HCEC 1CT (cell line): ENCODE measurements at places on chromosomes 16 and 17.
A peak's percentile ranks its signal among the peaks of the same experiment; 100 is the strongest.

DNA sequence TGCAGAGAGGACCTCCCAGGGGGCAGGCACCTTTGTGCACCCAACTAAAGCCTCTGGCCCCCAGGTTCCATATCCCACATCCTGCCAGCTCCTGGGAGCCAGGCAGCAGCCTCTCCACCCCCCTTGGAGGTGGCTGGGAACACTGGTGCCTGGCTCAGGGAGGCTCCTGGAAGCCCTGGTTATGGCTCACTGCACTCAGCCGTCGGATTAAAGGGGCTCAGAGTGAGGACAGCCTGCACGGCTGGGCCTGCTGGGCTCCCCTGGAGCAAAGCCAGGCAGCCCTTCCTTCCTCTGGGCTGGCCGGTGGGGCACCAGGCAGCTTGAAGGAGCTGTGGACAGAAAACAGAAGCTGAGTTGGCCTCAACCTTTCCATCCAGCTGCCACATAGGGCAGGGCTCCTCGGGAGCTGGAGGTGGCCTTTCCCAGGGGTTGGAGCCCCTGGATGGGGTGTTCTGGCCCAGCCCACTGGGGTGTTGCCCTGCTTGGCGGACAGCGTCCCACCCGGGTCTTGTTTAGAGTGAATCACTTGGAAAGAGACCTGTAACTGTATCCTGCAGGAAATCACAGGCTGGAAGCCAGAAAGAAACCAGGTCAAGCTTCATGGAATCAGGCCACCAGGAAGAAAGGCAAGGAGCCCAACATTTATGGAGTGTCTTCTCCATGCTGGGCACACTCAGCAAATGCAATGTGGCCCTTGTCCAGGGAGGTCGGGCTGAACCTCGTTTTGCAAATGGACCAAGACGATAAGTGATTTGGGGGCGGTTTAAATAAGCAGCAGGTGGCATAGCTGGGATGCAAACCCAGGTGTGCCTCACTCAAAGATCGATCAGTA is 253.3 kb downstream of the SOX9 start:
- peak; percentile 21 for DNase-seq

GRCh38 chr16:52227851-52228250 is 319.1 kb downstream of the TOX3 start:
- no peak for DNase-seq

DNA sequence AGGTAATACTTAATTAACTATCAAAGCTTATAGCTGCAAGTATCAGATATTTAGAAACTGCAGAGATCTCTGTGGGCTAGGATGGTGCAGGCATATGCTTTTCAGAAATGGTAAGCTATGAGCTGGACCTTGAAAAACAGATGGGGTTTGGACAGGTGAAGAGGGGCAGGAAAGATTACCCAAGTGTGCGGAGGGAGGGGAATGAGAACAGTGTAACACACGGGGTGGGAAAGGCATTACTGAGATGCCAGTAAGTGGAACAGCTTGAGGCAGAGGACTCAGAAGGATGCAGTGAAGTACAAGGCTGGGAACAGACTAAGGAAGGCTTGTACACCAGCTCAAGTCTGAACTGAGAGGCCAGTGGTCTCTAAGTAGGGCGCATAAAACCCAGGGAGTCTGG is 22.1 kb upstream of the EVPL start:
- no peak for DNase-seq

DNA sequence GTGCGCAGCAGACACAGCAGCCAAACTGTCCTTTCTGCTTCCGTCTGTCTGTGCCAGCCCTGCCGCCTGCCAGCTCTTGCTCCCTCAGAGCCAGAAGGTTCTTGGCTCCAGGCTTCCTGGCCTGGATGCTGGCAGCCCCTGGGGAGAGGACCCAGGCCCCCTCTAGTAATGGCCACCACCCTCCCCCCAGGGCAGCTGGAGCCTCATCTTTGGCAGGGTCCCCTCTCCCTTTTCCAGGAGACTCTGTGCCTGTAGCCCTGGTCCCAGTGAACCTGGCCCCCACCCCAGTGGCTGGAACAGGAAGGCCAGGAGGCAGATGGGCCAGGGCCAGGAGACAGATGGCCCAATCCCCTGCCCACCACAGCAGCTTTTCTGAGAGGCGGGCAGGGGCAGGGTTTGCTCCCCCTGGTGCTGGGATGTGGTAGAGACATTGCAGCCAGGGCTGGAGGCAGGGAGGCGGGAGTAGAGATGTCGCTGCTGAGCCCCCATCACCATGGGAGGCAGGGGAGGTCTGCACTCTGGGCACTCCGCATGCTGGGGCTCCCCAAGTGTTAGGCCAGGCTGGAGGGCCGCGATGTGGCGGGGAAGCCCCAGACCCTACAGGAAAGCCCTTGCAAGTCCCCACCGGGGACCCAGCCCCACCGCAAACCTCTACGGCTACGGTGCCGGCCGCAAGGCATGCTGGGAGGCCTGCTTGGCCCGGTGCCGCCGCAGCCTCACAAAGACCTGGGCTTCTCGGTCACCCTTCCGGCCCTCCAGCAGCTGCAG is 16.7 kb downstream of the UNC13D start:
- DNase-seq: peak; percentile 43

DNA sequence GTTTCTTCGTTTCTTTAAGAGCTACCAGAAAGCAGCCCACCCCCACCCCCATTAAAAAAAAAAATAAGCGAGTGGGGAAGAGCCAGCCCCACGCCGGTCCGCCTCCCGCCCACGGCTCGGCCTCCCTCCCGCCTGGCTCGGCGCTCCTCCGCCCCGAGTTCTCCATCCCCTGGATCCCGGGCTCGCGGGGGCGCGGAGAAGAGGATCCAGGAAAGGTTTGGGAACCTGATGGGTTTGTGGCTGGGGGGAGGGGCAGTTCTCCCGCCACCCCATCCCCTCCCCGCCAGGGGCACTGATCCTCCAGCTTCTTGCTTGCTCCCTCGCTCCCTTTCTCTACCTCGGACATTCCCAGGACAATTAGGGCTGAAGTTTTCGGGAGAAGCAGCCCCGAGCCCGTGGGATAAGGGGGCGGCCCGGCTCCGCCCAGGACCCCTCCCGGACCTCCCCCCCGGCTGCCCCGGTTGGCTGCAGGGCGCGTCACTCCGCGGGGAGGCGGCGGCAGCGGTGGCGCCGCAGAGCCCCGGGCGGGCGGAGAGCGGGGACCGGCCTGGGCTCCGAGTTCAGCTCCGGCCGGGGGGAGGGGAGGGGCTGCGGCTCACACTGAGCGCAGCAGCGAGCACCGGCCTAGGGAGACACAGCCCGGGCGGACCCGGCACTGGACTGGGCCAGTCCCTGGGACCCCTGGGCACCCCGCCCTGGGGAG is 1.0 kb upstream of the SALL1 start:
- DNase-seq: no peak

- peak; percentile 14 for DNase-seq
Measured at GRCh38 chr17:62692721-62693431, 65.4 kb downstream of the MRC2 start.

GRCh38 chr17:29016345-29017210 is 10.7 kb upstream of the SEZ6 start:
- DNase-seq: no peak

- no peak for DNase-seq
Measured at GRCh38 chr17:44200478-44201155, 933 bp upstream of the ATXN7L3 start.

DNA sequence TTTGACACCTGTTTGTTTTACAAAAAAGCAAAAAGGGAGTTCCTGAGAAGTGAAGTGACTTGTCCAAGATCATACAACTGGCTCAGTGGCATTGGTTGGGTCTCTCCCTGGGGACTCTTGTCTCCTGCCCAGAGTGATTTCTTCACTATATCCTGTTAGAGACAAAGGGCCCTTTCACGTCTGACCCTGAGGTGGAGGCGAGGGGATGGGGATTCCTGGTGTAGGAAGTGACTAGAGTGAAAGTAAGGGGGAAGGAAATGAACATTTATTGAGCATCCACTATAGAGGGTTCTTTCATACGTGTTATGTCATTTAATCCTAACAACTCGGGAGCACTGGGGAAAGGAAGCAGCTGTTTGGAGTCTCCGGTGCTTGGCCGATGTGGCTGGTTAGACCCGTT is 9.0 kb downstream of the ITGB3 start:
- DNase-seq: no peak

- DNase-seq: no peak
Measured at GRCh38 chr17:75075597-75076336, 12.0 kb upstream of the SLC16A5 start.

GRCh38 chr16:49779979-49780378 is 75.9 kb downstream of the ZNF423 start:
- no peak for DNase-seq

DNA sequence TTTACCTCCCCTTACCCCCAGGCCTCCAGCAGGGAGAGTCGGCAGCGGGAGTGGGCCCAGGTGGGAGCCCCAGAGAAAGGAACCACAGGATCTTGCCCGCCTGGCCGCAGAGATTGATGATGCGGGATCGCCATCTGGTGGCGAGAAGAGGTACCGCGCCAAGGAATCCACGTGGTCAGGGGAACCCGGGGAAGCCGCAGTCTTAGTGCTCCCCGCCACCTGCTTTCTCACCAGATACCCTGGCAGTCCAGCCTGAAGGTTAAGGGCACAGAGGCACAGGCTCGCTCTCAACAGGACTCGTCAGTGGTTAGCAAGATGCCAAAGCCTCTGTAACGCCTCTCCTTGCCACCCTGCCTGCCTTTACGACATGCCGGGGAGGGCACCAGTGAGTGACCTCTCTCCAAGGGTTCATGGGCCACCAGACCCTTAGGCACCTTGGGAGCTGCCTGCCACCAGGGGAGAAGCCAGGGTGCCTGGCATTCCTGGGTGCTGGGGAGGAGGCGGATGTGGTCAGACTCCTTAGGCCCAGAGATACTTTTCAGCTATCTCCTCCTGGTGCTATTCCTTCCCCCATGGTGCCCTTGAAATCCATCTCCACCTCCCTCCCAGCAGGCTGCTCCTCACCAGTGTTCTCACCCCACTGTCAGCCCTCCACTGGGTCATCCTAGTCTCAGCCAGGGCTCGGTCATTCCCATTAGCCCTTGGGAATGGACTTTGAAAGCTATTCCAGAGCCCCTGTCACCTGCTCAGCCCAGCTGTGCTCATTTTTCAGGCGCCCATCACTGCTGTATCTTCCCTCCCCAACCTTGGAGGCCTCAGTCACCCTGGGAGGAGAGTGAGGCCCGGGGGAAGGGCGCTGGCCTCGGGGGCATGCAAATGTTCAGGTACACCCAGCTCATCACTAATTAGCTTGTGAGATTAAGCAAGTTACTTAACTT is 5.5 kb upstream of the RHBDF2 start:
- DNase-seq: peak; percentile 58

DNA sequence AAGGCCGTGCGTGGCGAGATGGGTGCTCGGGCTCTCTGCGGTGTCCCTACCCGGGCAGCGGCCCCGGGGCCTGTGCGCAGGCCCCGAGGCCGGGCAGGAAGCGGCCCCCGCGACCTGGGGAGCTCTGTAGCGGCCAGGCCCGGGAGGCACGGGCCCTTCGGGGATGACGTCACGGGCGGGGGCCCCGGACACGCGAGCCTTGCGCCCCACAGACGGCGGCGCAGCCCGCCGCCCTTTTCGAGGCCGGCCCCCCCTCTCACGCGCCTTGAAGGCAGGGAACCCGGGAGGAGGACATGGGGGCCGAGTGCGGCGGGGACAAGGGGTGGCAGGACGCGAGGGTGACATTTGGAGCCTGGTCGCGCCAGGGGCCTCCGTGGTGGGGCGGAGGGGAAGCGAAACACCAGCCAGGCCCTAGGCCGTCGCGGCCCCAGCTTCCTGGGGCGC is 1.1 kb downstream of the RAI1 start:
- DNase-seq: peak; percentile 51

- DNase-seq: no peak
Measured at GRCh38 chr17:1078831-1079561, 82.1 kb downstream of the TIMM22 start.

GRCh38 chr17:79760197-79760906 is 17.6 kb upstream of the CBX2 start:
- DNase-seq: no peak

GRCh38 chr17:32954477-32954876 is 26.5 kb downstream of the TMEM98 start:
- no peak for DNase-seq

- no peak for DNase-seq
Measured at GRCh38 chr17:64218066-64218465, 45.0 kb downstream of the TEX2 start.

- DNase-seq: no peak
Measured at GRCh38 chr17:34117811-34118210, 137.3 kb upstream of the CCL2 start.

DNA sequence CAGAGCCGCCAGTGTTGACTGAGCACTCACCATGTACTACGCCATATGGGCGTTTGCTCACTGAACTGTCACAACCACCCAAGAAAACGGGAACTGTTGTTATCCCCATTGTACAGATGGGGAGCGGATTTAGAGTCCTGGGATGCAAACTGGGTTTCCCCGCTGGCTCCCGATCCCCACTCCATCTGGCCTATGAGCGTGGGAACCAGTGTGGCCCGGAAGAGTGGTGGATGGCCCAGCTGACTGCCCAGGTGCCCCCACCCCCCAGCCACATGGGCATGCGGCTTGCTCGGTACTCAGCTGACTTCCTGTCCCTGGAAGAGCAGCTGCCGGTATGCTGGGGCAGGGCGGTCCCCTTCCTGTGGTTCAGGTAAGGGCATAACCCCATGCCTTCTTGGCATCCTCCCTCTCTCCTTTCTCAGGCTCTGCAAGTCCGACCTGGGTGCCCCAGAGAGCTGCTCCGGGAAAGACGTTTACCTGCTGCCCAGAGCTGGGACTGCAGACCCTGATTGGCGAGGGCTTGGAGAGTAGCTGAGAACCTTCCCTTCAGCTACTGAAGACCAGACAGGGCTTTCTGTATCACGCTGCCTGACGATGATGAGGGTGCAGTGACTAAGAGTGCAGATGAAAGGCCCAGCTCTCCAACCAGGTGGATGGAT is 16.2 kb downstream of the SOCS3 start:
- no peak for DNase-seq

GRCh38 chr17:2794111-2794803 is 2.0 kb upstream of the RAP1GAP2 start:
- DNase-seq: no peak

DNA sequence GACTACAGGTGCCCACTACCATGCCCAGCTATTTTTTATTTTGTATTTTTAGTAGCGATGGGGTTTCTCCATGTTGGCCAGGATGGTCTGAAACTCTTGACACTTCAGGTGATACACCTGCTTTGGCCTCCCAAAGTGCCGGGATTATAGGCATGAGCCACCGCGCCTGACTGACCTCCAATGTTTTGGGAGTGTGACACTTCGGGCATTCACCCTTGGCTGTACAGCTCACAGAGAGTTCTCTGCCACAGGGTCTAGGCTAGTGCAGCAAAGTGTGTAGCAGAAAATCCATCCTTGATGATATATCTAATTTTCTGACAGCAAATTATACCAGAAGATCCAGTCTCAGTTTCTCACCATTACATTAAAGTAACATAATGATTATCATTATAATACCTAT is 14.1 kb downstream of the FAM20A start:
- DNase-seq: no peak
